ENCODE measurements at places on chromosomes 11 and 22.

- H3K4me3 ChIP-seq, result no peak overlapping the region
- no peaks in the 10 kb centered on the region for H3K27me3 ChIP-seq
- H3K4me1 ChIP-seq, result no peaks in the 10 kb centered on the region
- DNase-seq, result no peak
Measured at GRCh38 chr11:41536021-41536568, 76.6 kb upstream of the LRRC4C start.

GRCh38 chr22:24177045-24177444 is 4.2 kb upstream of the SUSD2 start:
- DNase-seq, result no peak
- H3K4me1 ChIP-seq, result no peaks in the 10 kb centered on the region
- no peak overlapping the region for H3K27ac ChIP-seq
- no peak overlapping the region for H3K4me3 ChIP-seq
- peaks cover 26% of the 10 kb centered on the region for H3K36me3 ChIP-seq

DNA sequence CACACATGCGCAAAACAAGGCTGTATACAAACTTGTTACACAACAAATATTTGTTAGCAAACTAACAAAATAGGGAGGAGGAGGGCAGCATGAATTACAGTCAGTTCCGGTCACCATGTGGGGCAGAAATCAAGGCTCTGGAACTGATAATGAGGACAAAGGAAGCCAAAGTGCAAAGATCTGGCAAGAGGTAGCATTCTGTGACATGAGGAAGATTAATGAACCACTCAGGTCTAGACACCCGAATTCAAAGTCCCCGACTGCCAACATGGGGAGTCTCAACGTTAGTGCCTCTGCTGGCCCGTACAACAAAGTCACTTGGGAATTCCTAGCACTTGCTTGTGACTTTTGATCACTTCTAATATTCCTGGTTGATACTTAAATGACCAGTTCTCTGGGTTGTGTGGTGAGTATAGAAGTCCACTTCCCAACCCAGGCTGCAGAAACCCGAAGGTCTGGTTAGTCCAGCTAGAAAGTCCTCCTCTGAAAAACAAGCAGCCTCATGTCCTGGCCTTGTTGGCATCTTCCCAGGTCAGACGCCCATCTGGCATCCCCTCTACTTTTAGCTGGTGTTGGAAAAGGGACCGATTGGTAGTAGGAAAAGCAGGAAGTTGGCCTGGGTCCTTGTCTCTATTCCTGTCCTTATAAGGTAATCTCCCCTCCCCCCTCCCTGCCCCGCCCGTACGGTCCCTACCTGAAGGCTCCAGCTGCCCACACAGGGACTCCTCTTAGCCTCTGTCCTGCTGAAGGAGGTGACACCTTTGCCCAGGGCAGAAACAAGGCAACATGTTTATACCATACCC is 1.6 kb downstream of the SUN2 start:
- DNase-seq, result no peak
- peak overlapping the region; percentile 93 for H3K27ac ChIP-seq
- H3K4me1 ChIP-seq, result peaks cover 81% of the 10 kb centered on the region
- peak overlapping the region; percentile 98 for H3K4me3 ChIP-seq
- H3K27me3 ChIP-seq, result no peaks in the 10 kb centered on the region

DNA sequence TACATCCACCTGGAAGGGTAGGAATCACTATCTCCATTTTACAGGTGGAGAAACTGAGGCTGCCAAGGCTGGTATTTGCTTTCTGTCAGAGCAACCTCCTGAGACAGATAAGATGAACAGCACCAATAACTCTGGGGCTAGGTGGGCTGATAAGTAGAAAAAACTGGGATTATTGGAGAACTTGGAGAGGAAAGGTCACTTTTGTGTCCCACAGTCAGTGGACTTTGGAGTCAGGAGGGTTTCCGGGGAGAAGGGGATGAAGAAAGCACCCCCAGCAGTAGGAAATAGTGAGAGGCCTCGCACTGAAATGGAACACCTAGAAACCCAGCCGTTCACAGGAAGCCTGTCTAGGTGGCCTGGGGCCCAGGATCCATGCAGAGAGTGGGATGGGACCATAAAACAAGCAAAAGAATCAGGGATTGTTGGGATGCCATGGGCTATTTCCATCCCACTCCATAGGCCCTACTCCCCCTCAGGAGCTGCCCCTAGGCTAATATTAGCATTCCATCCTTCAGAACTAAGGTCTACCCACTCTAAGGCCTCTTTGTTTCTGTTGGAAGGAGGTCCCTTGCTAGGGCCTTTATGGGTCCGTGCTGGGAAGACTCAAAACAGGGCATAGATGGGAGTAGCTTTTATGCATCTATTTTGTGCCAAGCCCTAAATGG is 31.0 kb upstream of the FCHSD2 start:
- H3K27me3 ChIP-seq, result peaks cover 12% of the 10 kb centered on the region
- peaks cover 1% of the 10 kb centered on the region for H3K36me3 ChIP-seq
- no peak for DNase-seq
- no peak overlapping the region for H3K4me3 ChIP-seq

- no peak overlapping the region for H3K4me3 ChIP-seq
- no peak for DNase-seq
- no peaks in the 10 kb centered on the region for H3K4me1 ChIP-seq
Measured at GRCh38 chr22:27671413-27671935, 130.1 kb downstream of the MN1 start.

- no peak overlapping the region for H3K4me3 ChIP-seq
- no peaks in the 10 kb centered on the region for H3K4me1 ChIP-seq
- H3K36me3 ChIP-seq, result no peaks in the 10 kb centered on the region
- H3K27ac ChIP-seq, result no peak overlapping the region
- peaks cover 25% of the 10 kb centered on the region for H3K27me3 ChIP-seq
Measured at GRCh38 chr11:44450295-44450932, 115.0 kb upstream of the CD82 start.

DNA sequence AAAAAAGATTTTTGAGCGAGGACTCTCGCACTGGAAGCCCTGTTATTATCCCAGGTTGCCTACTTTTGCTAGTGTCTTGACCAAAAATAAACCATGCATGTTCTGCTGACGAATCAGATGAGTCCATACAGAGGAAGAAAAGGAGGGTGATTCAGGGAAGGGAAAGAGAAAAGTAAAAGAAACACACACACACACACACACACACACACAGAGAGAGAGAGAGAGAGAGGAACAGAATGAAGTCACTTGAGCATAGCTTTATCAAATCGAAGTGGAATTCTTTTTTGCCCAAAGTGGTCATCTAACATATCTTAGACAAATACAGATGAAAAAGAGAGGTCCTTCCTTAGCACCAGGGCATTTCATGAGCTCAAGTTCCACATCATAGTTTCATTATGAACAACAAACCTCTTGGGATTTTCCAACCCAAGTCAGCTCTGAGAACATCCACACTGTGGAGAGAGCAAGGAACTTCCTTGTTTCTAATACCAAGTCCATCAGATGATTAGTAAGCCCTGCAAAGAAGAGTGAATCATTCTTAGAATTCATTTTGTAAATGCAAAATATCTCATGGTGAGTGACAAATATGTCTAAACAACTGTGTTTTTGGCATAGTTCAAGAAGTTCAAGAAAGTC is 7.7 kb upstream of the MMP12 start:
- H3K36me3 ChIP-seq, result no peaks in the 10 kb centered on the region
- H3K27ac ChIP-seq, result no peak overlapping the region
- no peak overlapping the region for H3K4me3 ChIP-seq
- no peaks in the 10 kb centered on the region for H3K4me1 ChIP-seq
- peaks cover 21% of the 10 kb centered on the region for H3K27me3 ChIP-seq
- no peak for DNase-seq

DNA sequence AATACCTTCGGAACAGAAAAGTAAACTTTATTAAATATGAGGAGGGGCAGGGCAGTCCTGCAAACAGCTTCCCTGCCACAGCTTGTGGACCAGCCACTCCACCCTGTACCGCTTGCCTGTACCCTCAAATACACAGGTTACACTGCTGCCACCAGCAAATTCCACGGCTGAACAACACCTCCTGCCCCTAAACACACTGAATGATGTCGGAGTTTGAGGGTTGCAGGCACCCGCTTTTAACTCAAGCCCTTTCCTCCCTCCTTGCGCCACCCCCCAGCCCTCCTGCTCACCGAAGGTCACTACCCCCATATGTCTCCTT is 4.0 kb downstream of the VSIG2 start:
- no peak overlapping the region for H3K27ac ChIP-seq
- no peak for DNase-seq
- peaks cover 6% of the 10 kb centered on the region for H3K36me3 ChIP-seq
- H3K4me1 ChIP-seq, result peaks cover 6% of the 10 kb centered on the region
- peaks cover 9% of the 10 kb centered on the region for H3K27me3 ChIP-seq
- H3K4me3 ChIP-seq, result peak overlapping the region; percentile 29

- H3K4me3 ChIP-seq, result no peak overlapping the region
- H3K27ac ChIP-seq, result no peak overlapping the region
- H3K27me3 ChIP-seq, result peaks cover 70% of the 10 kb centered on the region
Measured at GRCh38 chr11:125720781-125721180, 25.3 kb upstream of the PATE1 start.

DNA sequence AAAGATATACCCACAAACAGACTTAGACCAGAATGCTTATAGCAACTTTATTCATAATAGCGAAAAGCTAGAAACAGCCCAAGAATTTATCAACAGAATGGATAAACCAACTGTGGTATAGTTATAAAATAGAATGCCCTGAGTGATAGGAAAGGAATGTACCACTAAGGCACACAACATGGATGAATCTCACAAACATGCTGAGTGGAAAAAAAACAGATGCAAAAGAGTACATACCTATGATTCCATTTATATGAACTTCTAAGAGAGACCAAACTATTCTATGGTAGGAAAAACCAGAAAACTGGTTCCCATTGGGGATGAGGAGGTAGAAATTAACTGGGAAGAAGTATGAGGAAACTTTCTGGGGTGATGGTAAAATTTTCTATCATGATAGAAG is 40.4 kb upstream of the GRIK4 start:
- no peak for DNase-seq
- H3K4me3 ChIP-seq, result no peak overlapping the region
- H3K4me1 ChIP-seq, result no peaks in the 10 kb centered on the region
- H3K27me3 ChIP-seq, result no peaks in the 10 kb centered on the region
- H3K27ac ChIP-seq, result no peak overlapping the region
- H3K36me3 ChIP-seq, result peaks cover 14% of the 10 kb centered on the region

- no peaks in the 10 kb centered on the region for H3K27me3 ChIP-seq
- peaks cover 2% of the 10 kb centered on the region for H3K36me3 ChIP-seq
- DNase-seq, result no peak
- no peak overlapping the region for H3K27ac ChIP-seq
Measured at GRCh38 chr11:44955015-44955738, 4.5 kb upstream of the TP53I11 start.

DNA sequence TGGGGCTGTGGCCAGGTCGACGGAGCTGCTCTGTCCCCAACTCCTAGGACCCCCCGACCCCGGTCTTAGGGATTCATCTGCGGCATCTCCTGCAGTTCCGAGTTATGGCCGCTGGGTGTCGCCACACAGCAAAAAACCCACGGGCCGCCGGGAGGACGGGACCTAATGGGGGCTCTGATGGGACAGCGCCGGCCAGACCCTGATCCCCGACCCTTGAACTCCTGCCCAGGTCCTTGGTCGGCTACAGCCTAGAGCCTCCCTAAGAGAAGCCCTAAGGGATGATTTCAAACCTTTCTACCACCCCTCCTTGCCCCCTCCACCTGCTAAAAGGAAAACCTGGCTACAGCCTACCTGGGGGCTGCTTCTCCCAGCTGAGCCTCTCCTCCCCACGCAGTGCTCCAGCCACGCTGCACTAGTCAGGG is 30.8 kb upstream of the LRRC10B start:
- peaks cover 6% of the 10 kb centered on the region for H3K36me3 ChIP-seq
- H3K27me3 ChIP-seq, result peaks cover 13% of the 10 kb centered on the region
- DNase-seq, result peak; percentile 31
- peaks cover 23% of the 10 kb centered on the region for H3K4me1 ChIP-seq

GRCh38 chr22:19040391-19040861 is 81.8 kb downstream of the DGCR2 start:
- H3K27me3 ChIP-seq, result no peaks in the 10 kb centered on the region
- H3K36me3 ChIP-seq, result peaks cover 22% of the 10 kb centered on the region
- no peaks in the 10 kb centered on the region for H3K4me1 ChIP-seq
- no peak overlapping the region for H3K4me3 ChIP-seq

GRCh38 chr11:116336540-116336939 is 436.2 kb downstream of the BUD13 start:
- peaks cover 23% of the 10 kb centered on the region for H3K27me3 ChIP-seq
- H3K36me3 ChIP-seq, result no peaks in the 10 kb centered on the region
- H3K4me1 ChIP-seq, result no peaks in the 10 kb centered on the region
- no peak overlapping the region for H3K27ac ChIP-seq
- no peak for DNase-seq

- H3K4me1 ChIP-seq, result no peaks in the 10 kb centered on the region
- H3K36me3 ChIP-seq, result peaks cover 2% of the 10 kb centered on the region
- no peaks in the 10 kb centered on the region for H3K27me3 ChIP-seq
- H3K4me3 ChIP-seq, result no peak overlapping the region
- no peak overlapping the region for H3K27ac ChIP-seq
- no peak for DNase-seq
Measured at GRCh38 chr11:106276859-106277436, 199.5 kb downstream of the AASDHPPT start.

DNA sequence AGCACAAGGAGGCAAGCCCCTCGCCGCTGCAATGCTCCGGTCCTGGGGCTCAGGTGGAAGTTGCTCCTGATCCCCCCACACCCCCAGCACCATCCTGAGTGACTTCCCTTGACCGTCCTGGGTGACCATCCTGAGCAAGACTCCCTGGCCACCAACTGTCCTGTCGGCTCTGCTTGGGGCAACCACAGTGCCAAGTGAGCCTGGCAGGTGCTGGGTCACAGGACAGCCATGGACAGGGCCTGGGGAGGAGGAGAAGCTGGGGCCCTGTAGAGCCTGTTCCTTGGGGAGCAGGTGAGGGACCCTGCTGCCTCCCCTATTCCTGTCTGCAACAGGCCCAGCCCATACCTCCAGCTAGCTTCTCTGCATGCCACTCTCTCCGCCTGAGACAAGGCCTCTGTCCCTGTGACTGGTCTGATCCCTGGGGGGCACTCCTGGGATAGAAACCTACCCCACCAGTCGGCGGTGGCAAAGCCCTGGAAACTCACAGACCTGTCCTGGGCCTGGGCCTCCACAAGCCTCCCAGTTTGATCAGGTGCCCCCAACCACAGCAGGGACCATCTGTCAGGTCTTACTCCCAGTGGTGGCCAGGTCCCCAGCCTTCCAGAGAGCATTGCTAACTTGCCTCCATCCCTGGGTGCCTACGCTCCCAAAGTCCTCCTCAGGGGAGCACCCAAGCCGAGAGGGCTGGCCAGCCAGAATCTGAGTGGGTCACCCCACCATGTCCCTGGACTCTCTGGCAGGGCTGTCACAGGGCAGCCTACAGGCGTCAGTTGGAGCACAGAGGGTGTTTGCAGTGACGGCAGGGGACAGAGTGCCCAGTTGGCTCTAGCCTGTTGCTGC is 68.7 kb upstream of the WNT7B start:
- peaks cover 15% of the 10 kb centered on the region for H3K4me1 ChIP-seq
- no peak for DNase-seq
- peak overlapping the region; percentile 79 for H3K4me3 ChIP-seq
- H3K36me3 ChIP-seq, result peaks cover 2% of the 10 kb centered on the region
